ENCODE measurements at places on chromosomes 2 and 18.
A peak's percentile ranks its signal among the peaks of the same experiment; 100 is the strongest.

GRCh38 chr2:150732064-150732463 lies 244.6 kb upstream of the RND3 start:
- DNase-seq = no peak

- no peak for DNase-seq
Observed at GRCh38 chr2:142965443-142965842, 88.0 kb downstream of the KYNU start.

DNA sequence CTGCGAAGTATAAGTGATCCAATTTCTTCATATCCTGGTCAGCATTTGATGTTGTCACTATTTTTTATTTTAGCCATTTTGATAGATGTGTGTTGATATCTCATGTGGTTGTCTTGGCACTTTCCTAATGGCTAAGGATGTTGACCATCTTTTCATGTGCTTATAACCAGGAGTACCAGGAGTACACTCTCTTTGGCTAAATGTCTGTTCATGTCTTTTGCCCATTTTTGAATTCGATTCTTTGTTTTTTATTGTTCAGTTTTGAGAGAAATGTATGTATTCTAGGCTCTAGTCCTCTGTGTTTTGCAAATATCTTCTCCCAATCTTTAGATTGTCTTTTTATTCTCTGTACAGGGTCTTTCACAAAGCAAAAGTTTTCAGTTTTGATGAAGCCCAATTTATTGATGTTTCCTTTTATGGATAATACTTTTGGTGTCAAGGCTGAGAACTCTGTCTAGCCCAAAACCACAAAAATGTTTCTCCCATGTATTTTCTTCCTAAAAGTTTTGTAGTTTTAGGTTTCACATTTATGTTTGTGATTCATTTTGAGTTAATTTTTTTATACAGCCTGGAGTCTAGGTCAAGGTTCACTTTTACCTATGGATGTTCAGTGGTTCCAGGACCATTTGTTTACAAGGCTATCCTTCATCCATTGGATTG lies 65.4 kb downstream of the SDC1 start:
- DNase-seq = no peak

GRCh38 chr2:211347328-211347727 lies 790.9 kb downstream of the CPS1 start:
- DNase-seq = no peak

DNA sequence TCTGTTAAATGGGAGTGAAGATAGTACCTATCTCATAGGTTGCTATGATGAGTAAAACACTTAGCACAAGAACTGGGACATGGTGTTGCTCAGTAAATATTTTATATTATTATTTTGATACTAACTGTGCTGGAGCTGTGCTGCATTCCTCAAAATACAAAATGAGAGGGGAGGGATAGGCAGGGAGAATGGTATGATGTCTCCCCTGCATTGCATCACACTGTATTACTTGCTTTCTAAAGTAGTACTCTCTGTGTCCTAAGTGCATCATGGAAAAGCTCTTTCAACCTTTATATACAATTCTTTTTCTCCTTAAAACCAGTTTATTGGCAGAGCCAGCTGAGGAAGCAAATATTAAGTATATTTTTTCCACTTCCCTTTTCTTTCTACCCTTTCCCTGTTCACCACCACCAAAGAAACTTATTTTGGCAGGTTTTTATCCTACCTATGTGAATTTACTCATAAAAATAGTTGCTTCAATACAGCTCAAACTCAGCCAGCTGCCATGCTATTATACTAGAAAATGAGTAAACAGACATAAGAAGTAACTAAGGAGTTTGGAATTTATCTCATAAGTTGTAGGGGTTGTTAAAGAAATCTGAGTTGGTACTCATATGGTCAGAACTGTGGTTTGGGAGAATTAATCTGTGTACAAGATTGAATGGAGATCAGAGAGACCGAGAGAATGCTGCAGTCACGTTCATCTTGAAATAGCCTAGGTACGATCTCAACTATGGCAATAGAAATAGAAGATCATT lies 60.3 kb downstream of the EHBP1 start:
- DNase-seq = no peak

- DNase-seq = no peak
Observed at GRCh38 chr2:164439885-164440284, 181.4 kb downstream of the GRB14 start.

DNA sequence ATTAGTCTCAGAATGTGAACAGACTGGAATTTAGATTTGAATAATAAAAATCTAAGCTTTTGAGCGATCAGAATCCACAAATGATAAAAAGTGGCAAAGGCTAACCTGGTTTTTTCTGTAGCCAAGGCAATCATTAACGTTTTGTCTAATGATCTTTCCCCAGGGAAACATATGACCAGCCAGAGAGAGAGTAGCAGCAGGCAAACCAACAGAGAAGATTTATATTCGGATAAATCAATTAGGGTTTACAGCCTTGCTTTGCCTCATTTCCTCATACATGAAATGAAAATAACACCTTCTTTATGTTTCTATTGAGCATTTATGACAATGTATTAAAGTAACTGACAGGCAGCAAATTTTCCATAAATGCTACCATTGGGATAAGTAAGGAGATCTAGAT lies 14.5 kb downstream of the TIA1 start:
- no peak for DNase-seq

GRCh38 chr2:30763151-30763660 lies 44.0 kb downstream of the CAPN13 start:
- DNase-seq = no peak

DNA sequence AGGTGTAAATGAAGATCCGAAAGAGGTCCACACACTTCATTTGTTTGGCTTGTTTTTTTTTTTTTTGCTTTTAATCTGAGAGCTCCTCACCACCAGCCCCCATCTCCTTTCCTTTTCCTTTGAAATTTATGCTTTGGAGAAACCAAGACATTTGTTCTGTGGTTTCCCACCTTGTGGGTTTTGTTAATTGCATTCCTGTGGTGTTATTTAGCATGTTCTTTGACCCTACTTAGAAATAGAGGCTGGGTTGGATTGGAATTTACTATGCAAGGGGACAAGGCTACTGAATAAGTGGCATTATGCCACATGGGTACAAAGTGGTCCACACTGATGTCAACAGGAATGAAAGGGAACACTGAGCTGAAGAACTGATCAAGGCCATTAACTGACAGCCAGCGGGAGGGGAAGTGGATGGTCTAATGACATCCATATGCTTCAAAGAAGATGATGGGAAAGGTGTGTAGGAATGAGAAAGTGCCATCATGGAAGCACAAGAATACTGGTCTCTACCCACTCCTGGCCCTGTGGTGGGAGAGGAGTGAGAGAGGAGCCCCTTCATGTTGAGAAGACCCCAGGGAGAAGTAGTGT lies 8.9 kb downstream of the CCL20 start:
- DNase-seq = no peak

DNA sequence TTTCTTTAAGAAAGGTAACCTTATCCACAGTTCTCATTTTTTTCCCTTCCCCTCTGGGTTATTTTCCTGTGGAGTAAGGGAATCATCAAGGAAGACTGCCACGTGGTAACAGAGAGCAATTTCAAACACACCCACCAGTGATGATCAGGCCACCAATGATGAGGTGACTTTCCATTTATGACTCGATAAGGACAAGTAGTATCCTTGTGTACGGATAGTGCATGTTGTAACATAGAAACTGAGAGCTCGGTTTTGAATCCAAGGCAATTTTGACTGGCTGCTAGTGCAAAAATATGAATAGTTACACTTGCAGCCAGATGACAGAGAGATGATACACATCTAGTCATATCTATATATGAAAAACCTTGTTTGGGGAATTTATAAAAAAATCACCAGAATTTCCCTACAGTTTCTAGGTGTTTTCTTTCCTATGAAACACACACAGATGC lies 143.6 kb upstream of the TCF4 start:
- no peak for DNase-seq

GRCh38 chr2:16202266-16203020 lies 262.1 kb downstream of the MYCN start:
- DNase-seq = no peak

DNA sequence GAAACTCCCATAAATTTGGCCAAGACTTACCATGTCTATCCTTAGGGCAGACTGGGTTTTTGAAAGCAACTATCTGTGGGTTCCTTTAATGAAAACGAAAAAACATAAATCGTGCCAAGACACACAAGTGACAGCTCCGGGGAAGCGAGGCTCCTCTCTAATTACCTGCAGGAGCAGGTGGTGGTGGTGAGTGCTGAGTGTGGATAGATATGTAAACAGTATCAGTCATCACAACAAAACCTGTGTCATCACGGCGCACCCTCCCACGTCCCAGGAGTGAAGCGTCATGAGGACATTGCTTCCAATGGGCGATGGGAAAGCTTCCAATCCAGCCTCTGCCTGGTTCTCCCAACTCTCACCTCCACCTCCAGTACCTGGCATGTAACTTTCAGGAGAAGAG lies 31.3 kb downstream of the ACKR3 start:
- DNase-seq = no peak

- DNase-seq = no peak
Observed at GRCh38 chr2:4909346-4910009, 782.7 kb upstream of the SOX11 start.

DNA sequence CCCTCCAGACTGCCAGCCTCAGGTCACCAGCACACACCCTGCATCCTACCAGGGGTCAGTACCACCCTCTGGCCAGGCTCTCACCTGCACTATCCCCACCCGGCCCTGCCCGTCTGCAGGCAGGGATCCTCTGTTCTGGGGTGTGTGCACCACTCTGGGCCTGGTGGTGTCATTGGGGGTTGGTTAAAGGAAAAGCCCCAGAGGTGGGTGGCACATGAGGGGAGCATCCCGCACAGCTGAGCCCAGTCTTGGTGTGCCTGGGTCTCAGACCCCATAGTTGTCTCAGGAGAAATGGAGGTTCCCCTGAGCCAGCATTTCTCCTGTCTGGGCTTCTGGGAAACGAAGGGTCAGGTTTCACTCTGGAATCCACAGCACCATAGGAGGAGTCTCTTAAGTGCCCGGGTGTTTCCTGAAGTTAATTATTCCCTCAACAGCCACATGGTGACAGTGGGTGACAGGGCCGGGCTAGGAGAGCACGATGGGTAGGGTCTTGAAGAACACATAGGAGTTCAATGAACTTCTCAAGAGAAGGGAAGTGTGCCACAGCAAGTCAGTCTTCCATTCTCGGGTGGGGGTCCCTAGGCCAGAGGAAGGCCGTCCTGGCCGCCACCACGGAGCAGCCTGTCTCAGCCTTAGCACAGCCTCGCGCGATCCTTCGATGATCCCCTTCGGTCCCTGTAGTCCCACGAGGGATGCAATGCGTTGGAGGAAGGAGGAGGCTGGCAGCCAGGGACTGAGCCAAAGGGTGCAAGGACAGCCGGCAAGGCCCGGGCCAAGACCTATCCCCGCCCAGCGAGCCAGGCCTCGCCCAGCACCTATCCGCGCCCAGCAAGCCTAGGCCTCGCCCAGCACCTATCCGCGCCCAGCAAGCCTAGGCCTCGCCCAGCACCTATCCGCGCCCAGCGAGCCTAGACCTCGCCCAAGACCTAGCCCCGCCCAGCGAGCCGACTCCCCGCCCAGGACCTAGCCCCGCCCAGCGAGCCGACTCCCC lies 1.1 kb upstream of the FARP2 start:
- peak; percentile 70 for DNase-seq

Measured in H1 (cell line).